ENCODE measurements at places on chromosomes 12 and 14.

GRCh38 chr14:99599393-99599792 is 4.6 kb downstream of the CCDC85C start:
- DNase-seq: no peak

DNA sequence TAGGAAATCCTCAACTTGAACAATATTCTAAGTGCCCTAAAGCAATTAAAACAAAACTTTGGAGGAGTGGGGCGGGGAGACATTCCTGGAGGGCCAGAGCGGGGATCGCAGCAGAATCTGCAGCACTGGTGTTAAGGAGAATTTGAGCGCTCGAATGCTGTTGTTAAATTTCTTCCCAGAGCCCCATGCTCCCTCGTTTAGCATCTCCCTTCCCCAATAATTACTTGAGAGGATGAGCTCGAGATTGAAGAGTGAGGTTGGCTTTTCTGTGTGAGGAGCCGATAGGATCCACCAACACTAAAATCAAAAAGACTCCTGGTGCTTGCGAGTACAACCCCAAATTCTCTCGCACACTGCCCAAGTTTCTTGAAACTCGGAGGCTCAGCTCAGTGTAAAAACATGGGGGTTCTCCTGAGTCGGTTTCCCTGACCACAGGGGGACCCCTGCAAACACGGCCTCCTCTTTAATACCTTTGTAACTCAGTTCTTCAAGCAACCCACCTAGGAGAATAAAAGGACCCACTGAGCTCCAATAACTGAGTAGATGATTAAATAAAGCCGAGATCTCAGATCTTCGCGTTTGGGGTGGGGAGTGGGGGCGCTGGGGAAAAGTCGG is 10.2 kb upstream of the FOXG1 start:
- DNase-seq: no peak

GRCh38 chr12:41802803-41803202 is 341.9 kb downstream of the GXYLT1 start:
- DNase-seq: no peak

DNA sequence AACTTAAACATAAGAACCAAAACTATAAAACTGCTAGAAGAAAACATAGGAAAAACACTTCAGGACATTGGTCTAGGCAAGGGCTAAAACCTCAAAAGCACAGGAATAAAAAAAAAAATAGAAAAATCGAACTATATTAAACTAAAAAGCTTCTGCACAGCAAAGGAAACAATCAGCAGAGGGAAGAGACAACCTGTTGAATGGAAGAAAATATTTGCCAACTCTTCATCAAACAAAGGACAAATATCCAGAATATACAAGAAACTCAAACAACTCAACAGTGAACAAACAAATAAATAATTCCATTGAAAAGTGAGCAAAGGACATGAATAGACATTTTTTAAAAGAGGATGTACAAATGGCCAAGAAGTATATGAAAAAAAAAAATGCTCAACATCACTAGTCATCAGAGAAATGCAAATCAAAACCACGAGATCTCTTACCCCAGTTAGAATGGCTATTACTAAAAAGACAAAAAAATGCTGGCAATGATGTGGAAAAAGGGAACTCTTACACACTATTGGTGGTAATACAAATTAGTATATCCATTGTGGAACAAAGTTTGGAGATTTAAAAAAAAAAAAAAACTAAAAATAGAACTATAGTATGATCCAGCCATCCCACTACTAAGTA is 152.0 kb downstream of the NDUFA12 start:
- no peak for DNase-seq

DNA sequence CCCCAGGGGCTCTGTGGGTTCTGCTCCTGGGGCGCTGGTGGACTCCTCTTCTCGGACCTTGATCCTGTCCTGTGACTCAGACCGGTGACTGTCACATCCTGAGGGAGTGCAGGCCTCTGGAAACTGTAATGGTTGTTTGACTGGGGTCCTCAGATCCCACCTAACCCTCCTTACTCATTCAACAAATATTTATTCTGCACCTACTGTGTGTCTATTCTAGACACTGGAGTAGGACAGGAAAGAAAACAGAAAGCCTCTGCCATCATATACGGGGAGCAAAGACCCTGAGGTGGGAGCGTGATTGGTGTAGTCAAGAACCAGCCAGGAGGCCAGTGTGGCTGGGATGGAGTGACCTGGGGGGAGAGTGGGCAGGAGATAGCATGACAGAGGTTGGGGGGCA is 47.6 kb downstream of the ESRRB start:
- DNase-seq: no peak

DNA sequence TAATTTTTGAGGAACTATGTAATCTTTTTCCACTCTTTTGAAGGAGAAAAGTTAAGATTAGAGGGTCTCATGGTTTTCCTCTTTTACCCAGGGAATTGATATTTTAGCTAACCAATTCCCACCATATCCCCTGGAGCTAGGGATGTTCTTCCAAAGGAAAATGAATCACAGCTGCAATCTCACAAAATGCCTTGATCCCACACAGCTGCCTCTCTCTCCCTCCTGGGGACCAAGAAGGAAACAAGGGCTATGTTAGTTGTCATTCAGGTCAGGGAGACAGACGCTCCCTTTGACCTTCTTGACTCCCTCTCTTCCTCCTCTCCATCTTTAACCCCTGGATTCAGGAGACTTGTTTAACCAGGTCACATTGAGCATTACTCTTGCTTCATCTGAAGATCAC is 9.5 kb downstream of the DCN start:
- peak; percentile 38 for DNase-seq

GRCh38 chr14:73744175-73744867 is 30.1 kb upstream of the PNMA1 start:
- no peak for DNase-seq

DNA sequence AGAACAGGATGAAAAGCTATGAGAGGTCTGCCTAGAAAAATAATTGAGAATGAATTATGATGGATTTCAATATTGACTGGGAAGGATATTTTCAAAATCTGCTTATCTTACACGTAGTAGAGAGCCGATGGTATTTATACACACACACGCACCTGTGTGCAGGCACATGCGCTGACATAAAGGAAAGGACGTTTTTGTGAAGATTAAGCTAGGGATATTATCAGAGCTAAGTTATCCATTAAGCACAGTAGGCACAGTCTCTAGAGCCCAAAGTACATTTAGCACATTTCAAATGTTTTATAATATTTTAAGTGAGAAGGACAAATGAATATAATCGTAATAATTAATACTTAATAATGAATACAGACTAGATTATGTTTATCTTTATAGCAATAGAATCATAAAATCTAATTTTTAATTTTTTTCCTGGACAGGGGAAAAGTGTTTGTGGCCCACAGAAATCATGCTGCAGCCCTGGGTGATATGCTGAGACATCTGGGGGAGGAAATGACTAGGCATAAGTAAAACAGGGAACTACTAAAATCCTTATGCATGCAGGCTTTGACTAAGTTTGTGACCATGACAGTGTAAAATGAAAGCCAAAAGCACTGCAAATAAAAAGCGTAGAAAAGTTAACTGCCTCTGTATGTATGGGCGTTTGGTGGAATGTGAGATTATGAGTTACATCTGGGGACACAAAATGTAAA is 146.1 kb downstream of the KITLG start:
- no peak for DNase-seq

DNA sequence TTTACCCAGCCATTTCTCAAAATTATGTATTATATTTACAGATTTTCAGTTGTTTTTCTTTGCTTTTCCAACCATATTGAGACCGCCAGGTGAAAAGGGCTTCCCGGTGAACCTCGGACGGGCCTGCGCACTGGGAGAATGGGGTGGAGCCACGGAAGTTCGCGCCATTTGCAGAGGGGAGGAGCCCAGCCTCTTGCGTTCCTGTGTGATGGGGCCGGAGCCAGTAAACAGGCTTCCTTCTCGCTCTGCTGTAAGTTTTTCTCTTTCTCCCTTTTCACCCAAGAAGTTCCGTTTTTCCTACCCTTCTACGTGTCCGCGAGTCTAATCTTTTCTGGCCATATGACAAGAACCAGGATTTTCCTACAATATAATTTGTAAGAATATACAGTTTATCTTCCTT is 1108.8 kb upstream of the SEL1L start:
- no peak for DNase-seq

DNA sequence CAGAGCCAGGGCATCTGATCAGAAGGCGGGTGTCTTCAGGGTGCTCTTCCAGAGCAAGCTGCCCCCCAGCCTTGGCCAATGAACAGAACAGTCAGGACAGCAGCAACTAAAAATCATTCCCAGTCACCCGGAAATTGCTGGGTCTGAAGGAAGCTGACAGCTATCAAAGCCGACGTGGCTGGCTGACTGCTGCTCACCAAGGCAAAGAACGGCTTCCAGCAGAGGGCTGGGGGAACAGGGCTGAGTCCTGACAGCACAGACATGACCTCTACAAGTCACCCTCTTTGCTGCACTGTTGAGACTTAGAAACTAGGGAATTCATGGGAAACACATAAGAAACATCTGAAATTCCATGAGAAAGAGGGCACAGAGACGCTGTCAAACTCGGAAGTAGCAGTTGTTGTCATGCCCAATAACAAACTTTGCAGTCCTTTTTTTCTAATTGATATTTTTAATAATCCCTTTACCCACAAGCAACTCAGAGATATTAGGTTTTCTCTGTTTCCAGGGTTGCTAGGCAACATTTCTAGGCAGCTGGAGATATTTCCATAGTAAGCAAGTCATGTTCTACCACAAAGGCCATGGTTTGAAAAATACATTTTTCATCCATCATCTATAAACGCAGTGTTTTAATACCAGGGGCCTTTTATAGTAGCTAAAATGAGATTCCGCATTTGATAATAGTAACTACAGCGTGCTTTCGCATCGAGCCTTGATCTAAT is 365.2 kb downstream of the SEC23A start:
- no peak for DNase-seq

- DNase-seq: no peak
These were observed 329.2 kb upstream of the LRFN5 start for GRCh38 chr14:41277450-41277849.

DNA sequence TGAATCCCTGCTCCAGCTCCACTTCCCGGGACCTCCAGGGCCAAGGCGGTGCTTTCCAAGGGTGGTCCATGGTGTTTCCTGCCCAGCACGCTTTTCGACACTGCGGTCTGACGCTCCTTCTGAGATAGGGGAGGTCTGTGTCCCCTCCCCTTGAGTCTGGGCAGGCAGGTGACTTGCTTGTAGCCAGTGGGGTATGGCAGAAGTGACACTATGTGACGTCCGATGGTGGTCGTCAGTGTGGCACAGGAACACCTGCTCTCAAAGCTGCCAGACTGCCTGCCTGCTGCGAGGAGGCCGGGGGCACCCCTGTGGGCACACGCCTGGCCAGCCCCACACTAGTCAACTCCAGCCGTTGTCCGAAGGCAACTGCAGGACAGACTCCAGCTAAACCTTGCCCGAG is 16.0 kb upstream of the TRAF3 start:
- DNase-seq: no peak

All from heart right ventricle (tissue), 16 donors.